ENCODE measurements at places on chromosomes 7 and 10.

GRCh38 chr10:59093461-59093860, 83.0 kb upstream of the PHYHIPL start:
- DNase-seq: no peak

DNA sequence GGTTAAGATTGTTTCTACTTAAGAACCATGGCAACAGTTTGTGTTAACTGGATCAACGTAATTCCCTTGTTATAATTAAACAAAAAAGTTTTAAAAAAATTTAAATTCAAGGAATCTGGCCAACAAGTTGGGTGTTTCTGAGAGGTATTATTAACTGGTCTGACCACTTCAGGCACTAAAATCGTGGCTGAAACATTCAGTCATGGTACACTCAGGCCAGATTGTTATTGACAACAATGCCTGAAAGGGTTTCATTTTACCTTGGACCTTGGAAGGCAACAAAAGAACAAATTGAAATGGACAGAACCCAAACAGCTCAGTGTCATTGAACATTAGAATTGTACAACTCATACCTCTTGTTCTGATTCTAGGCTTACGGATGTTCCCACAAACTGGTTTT, 103.3 kb upstream of the ARMC3 start:
- no peak for DNase-seq

DNA sequence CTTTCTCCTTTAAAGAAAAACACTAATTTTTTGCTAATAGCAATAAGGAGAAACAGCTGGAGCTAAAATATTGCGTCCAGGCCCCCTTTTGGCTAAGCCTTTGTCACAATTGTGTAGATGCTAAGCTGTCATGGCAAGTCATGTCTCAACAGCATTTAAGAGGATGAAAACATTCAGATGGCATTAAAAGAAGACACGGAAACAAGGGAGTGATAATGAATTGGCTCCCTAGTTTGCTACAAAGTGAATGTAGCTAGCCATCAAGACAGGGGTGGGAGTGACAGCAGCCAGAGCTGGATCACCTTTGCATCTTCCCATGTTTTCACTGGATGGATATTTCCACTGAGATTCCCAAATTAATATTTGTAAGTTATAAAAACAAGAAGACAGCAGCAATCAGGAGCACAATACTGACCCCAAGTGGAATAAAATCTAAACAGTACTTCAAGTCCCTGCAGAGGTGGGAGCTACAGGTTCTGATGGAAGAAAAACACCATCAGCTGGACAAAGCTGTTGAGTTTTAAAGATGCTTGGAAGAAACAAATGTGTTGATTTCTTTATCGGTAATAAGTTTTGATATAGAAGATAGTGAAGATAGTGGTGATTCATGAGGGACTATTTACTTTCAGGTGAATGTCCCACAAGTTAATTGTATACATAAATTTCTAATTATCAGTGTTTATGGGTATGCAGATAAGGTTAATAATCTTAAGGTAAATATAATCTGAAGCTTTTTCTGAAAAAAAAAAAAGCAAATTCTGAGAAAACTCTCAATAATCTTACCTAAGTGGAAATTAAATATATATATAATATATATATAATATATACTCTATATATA, 129.4 kb downstream of the SLC16A9 start:
- no peak for DNase-seq

DNA sequence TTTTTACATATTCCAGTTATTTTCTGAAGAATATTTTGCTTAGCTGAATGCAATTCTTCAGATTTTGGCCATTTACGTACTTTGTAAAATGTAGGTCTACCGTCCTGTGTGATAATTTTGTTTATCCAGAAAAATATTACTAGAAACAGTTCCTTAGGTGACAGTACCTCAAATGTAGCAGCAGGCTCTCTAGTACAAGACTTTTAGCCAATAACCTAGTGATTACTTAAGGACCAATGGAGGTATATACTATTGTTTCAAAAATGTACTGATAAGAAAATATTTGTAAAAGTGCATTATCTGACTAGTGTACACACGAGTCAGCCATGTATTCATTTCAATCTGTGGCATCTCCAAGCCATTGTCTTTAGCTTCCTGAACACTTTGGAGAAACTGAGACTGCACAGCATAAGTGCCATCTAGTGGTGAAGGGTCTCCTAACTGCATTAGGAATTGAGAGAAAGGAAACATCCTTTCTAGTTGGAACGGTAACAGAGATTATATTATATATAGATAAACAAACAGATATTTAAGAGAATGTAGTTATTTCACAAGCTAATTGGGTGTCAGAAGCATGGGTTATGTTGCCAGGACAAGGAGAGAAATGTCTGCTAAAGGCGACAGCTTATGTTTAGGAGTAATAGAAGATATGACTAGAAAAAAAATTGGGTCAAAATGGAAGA, 23.7 kb downstream of the RTKN2 start:
- no peak for DNase-seq

DNA sequence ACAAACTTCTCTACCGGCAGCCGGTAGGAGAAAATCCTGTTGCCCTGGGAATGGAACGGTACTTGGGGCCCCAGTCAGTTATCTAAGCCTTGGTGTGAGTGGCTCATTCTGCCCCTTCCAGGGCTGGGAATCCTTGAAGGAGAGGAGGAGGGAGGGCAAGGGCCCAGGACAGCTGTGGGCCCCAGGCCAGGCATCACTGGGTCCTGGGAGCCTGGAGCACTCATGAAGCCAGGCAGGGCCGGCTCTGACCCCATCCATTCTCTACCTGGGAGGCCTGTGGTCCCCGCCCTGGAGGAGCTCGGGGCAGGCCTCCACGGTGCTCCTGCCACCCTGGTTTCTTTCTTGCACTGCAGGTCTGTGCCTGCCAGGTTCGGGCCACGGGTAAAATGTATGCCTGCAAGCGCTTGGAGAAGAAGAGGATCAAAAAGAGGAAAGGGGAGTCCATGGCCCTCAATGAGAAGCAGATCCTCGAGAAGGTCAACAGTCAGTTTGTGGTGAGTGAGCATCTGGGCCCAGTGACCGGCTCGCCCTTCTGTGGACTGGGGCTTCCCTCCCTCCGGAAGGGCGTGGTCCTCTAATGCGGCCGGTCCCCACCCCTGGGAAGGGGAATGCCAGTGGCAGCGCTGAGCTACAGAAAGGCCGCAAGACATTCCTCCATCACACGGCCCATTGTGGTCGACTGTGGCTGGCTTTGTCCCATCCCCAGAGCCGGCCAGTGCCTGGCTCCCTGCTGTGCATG, 111.3 kb downstream of the RGS10 start:
- DNase-seq: no peak

DNA sequence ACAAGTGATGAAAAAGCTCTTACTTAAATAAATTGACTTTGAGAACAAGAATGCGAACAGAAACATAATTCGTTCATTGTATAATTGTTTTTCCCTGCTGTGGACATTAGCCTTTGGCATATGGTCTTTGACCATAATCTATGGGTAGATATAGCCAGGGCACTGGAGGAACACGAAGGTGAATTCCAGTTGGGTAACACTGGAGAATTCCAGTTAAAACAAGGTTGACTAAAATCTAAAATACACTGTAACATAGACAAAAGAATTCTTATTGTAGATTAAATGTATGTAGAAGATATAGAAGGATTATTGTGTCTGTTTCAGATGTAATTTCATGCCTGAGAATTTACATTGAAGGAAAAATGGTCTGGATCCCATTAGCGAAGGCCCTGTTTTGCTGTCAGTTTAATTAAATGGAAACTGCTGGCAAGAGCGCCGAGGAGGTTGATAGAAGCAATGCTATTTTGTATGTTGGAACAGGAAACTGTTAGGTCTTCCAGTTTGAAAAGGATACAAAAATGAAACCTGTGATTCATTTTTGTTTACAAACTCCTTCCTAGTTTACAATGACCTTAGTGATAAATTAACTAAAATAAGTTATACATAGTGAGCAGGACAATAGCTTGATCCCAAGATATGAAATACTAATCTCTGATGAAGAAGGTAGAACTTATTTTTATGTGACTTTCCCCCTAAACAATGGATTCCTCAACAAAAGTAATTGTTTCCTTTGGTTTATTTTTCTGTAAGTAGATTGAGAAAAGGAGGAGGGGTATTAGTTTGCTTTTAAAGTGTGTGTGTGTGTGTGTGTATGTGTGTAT, 68.9 kb downstream of the ARID5B start:
- no peak for DNase-seq

GRCh38 chr7:93551063-93551895, 23.2 kb downstream of the CALCR start:
- no peak for DNase-seq

- DNase-seq: no peak
Observed at GRCh38 chr7:94360926-94361325, 33.8 kb upstream of the COL1A2 start.

DNA sequence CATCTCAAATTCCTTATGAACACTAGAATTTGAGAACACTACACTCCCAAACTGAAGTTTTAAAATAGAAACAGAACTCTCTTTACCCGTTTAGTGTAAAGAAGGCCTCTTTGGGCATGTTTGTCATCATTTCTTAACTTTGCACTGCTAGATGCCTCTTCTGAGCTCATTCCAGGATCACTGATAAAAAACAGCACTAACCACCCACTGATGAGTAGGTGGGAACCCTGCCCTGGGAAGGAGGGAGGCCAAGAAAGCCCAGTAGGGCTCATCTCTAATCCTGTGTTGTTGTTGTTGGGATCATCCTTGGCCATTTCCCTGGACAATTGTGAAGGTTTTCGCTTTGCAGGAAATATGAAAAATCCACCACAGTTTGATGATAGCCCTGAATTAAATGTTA, 68.2 kb downstream of the CUBN start:
- no peak for DNase-seq

GRCh38 chr10:5547931-5548660, 23.3 kb downstream of the CALML3 start:
- peak; percentile 14 for DNase-seq

GRCh38 chr7:123797673-123798531, 47.1 kb upstream of the HYAL4 start:
- DNase-seq: no peak

DNA sequence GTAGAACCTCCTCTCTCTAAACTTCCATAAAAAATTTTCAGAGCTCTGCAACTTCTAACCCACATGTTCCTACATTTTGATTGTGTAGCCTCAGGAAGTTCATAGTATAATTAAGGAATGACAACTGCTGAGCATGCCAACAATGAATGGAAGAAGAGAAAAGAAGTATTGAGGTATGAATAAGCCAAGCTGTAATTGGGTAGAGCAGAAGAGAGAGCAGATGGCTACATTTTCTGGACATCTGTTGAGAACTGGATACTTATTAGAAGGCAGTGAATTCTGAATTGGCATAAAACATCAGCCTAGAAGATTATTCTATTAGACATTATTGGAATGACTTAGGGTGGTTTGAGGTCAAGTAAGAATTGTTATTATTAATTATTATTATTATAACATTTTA, 728.3 kb upstream of the PHF14 start:
- DNase-seq: no peak

- no peak for DNase-seq
Observed at GRCh38 chr10:114408112-114408967, 4.0 kb upstream of the AFAP1L2 start.

DNA sequence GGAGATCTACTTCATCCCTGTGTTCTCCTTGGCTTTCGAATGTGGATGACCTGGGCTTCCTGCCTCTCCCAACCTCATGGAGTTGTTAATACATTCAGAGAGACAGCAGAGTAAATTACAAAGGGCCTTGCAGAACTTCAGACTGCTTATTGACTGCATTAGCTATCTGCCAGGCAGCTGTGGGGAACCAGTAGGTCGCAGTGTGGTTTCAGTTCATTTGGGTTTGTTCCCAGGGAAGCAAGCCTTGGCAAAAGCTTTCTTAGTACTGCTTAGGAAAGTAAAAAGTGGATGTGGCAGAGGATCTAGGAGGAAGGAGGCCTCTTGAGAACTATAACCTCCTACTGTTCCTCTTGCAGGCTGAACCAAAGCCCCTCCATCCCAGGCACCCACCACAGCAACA, 9.2 kb downstream of the NPFFR1 start:
- DNase-seq: no peak

DNA sequence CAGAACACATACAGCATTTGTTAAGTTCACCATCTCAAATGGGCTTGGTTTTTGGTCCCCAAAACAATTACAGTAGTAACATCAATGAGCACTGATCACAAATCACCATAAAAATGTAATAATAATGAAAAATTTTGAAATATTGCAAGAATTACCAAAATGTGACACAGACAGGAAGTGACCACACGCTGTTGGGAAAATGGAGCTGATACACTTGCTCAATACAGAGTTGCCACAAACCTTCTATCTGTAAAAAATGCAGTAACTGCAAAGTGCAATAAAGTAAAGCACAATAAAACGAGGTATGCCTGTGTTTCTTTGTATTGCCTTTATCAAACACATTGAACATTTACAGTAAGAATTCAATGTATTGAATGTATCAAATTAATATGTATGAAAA, 262.7 kb downstream of the CTNNA3 start:
- no peak for DNase-seq

DNA sequence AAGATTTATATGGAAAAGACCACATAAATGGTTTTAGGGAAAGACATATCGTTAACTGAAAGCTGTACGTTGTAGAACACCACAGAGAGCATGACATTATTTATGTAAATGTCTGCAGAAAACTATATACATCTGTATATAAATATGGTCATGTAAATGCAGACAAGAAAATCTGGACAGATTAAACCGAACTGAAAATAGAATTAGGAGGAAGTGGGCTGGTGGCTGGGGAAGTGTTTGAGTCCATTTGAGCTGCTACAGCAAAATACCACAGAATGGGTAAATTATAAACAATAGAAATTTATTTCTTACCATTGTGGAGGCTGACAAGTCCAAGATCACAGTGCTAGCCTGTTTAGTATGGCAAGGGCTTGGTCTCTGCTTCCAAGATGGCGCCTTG, 56.3 kb upstream of the USP6NL start:
- no peak for DNase-seq

Measured in mesothelial cell of epicardium (in vitro differentiated cells).